ENCODE measurements at places on chromosomes 5 and 9.
A peak's percentile ranks its signal among the peaks of the same experiment; 100 is the strongest.

GRCh38 chr9:14402583-14402982 lies 88.6 kb upstream of the NFIB start:
- no peak for DNase-seq

GRCh38 chr5:137305971-137306602 lies 193.0 kb downstream of the SPOCK1 start:
- no peak for DNase-seq

DNA sequence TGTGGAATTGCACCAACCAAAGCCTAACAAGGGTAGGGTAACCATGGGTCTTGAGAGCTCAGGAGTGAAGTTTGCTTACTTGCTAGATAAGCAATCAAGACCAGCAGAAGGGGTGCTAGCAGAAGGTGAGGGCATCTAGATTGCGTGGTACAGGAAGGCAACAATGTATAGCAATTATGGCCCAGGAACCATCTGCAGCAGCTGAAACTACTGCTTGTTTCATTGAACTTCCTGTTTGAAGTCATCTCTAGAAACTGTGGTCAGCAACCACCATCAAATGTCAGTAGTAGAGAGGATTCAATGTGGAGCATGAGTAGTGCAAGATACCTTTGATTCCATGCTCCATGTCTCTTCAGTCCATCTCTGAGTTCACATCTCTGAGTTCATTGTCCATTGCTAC lies 462.1 kb upstream of the GRAMD2B start:
- DNase-seq: no peak

- no peak for DNase-seq
Observed at GRCh38 chr9:68562461-68562860, 21.8 kb upstream of the TMEM252 start.

DNA sequence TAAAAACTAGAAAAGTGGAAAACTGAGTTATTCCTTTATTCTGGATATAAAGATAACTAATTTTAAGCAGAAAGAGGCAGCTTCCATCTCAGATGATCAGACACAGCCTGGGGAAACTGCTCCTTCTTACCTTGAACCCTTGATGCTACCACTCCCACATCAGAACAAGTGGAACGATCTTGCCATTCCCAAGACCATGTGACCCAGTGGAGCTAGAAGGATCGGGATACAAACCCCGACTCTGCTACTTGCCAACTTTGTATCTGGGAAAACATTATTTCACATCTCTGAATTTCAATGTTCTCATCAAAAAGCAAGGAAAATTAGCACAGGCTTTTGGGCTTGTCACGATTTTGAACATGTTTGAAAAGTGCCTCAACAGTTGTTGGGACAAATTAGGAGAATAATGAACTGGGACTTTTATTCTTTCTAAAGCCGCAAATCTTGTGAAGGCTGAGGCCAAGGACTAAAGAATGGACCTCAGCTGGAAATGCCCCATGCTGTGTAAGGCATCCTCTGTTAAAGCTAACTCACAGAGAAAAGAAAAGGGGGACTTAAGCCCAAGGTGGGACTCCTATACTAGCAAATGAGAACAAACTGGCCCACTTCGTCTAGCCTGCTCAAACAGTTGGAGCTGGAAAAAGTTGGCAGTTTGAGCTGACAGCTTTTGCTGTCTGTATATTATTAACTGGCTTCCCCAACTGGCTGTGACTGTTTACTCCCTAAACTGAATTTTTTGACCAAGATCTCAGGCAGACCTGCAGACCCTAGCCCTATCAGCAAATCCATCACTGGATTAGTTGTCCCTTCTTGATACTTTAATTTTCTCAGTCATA lies 552.3 kb downstream of the EFNA5 start:
- DNase-seq: no peak

DNA sequence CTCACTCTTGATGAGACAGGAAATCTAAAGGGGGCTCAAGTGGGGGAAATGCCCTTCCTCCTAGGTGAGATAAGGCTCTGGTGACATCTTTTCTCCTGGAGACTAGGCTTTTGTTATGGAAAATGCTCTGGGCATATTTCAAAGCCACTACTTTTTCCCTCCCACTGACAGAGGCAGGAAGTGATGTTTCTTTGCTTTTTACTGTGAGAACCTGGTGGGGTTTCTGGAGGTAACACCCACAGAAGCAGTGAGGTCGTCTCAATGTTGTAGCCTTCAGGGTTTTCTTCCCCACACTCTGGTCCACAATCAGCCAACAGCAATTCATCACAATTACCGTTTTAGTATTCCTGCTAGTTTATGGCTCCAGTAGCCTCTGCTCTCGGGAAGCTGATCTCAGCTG lies 41.4 kb upstream of the FAM240B start:
- no peak for DNase-seq

DNA sequence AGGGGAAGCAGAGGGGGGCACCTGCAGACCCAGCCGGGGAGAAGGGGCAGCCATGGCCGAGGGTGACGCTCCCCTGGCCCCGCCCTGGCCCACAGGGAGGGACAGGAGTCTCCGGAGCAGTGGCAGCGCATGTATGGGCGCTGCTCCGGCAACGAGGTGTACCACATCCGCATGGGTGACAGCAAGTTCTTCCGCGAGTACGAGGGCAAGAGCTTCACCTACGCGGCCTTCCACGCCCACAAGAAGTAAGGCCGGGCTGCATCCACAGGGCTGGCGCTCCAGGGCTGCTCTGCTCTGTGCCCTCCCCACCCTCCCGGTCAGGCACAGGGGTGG lies 68.2 kb downstream of the KCNT1 start:
- no peak for DNase-seq

DNA sequence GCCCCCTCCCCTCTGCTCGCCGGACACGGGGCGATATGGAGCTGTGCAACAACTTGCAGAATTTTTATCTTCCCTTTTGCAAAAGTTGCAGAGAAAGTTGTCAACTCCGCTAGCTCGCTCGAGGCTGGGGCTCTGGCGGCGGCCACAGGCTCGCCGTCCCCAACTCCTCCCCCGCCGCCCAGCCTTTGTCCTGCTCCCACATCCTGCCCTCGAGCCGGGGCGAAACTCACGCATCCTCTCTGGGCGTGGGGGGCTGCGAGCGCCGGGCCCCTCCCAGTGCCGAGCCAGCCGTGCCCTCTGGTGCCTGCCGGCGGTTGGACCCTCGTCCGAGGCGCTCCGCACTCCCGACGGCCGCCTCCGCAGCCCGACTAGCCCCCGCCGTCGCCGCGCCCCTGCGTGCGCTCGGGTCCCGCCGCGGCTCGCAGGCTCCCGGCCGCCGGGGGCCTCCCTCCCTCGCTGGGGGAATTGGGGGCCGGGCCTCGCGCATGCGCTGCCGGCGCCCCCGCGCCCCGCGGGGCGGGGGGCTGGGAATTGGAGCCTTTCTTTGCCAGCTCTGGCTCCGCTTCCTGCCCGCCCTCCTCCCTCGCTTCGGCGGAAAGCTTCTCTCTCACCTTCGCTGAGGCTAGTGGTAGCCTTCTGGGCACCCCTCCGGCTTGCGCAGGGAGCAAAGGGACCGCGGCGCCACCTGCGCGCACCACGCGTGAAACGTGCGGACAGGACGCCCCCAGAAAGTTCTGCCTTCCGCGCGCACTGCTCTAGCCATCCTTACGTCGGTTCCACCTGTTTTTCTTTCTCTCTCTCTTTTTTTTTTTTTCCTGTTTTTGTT lies at the start of gene CCNJL:
TSS of gene CCNJL (minus strand) at position 431 of the 826 bp plus-strand sequence. CDS start 641 bp downstream, outside the sequence.
- peak; percentile 63 for DNase-seq

- DNase-seq: no peak
Observed at GRCh38 chr9:75067894-75068293, 20.1 kb downstream of the NMRK1 start.

GRCh38 chr5:134503088-134503936 lies 22.2 kb upstream of the JADE2 start:
- DNase-seq: peak; percentile 71

DNA sequence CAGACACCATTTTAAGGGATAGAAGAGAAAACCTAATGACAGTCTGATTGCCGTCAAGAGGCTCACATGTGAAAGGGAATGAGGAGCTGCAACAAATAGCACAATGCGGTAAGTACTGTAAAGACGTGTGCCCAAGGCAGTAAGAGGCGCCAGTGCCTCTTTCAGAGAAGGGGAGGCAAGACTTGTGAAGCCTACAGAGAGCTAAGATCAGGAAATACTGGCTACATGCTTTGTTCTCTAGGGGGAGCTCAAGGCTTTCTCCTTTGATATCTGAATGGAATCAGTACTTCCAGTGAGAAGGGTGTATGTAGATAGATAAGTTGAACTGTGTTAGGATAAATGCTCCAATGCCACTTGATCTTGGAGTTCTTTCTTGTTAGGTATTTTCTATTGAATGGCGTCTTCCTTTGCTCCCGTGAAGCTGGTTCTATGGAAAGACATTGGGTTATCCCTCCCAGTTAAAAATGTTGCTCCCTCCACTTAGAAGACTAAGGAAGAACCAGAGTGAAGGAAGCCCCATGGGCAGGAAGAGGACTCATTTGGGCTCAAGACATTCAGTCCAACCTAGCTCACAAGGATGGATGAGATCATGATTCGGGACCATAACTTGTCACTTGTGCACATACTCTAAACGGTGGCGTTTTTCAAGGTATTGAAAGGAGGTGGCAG lies 23.5 kb upstream of the ALDOB start:
- DNase-seq: no peak

DNA sequence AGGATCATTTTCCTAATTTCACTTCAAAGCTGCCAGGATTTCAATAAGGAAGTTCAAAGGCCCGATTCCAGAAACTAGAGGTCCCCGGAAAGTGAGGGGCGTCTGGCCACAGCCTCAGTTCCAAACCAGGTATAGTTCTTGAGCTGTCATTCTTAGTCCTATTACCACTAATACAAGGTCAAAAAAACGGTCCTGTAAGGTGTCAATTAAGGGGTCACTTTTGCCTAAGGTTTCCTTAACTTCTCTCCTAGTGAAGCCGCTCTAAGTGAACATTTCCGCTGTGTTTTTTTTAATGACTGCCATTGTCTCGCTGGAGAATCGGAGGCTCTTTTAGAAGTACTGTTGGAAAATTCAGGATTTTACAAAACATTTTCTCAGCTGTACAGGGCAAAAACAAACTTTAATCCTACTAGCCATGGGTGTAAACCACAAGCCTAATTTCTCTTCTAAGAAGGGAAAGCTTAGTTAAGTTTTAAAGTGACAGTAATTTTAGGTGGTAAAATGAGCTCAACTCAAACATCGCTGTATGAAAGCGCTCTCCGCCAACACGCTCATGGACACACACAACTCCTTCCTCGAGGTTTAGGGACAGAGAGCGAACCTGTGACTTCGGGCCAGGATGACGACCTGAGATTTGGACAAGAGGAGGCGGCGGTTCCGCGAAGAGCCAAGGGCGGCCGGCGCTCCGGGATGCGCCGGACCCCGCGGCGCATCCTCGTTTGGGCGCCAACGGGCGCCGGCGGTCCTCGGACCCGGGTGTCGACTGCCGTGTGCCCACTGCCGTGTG lies 76.7 kb upstream of the IFNE start:
- DNase-seq: no peak

- DNase-seq: no peak
Observed at GRCh38 chr9:13816837-13817236, 497.1 kb downstream of the NFIB start.

- no peak for DNase-seq
Observed at GRCh38 chr9:121601194-121601593, 50.2 kb upstream of the DAB2IP start.

DNA sequence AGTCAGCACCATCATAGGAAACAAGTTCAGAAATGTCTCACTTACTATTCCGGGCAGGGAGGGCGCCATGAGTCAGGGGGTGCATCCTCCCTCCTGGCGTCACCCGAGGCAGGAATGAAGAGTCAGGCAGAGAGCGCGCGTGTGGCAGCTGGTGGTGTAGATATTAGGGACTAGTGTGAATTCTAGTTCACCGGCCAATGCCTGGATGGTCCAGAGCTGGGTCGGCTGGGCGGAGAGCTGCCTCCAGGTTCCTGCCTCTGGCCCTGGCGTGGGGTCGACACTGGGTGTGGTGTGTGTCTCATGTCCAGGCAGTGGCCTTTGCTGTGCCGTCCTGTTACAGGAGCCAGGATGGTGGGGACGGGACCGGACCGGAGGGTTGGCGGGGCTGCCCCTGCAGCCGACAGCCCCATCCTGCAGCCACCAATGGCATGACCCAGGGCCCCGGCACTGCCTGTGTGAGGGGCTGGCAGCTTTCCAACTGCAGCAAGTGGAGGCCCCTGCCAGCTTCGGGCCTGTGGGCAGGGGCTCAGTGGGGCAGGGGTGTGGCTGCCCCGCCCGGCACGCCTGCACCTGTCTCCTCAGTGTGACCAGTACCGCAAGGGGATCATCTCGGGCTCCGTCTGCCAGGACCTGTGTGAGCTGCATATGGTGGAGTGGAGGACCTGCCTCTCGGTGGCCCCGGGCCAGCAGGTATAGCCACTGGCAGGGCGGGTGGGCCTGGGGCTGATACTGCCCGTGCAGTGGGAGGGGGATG lies 9.1 kb downstream of the DIPK1B start:
- no peak for DNase-seq

Data from sciatic nerve (tissue), 2 donors.